Ascending aorta (tissue), 2 donors: ENCODE measurements at places on chromosomes 2 and 18. TPM values are rescaled to one million over a fixed set of nuclear protein-coding genes. Genes with fewer than 3 reads are reported as not detected.

GRCh38 chr2:120949027-120949956, 213.6 kb downstream of the GLI2 start:
- no peak overlapping the region for H3K4me3 ChIP-seq
- no peaks in the 10 kb centered on the region for H3K4me1 ChIP-seq
- DNase-seq: no peak
- no peaks in the 10 kb centered on the region for H3K27me3 ChIP-seq

- peak overlapping the region; percentile 27 for H3K27ac ChIP-seq
- peaks cover 11% of the 10 kb centered on the region for H3K36me3 ChIP-seq
- H3K4me3 ChIP-seq: no peak overlapping the region
These were observed 99.5 kb downstream of the DTNA start for GRCh38 chr18:34809451-34810072.

- H3K27me3 ChIP-seq: no peaks in the 10 kb centered on the region
- no peaks in the 10 kb centered on the region for H3K36me3 ChIP-seq
- no peak for DNase-seq
- no peak overlapping the region for H3K4me3 ChIP-seq
- peaks cover 12% of the 10 kb centered on the region for H3K4me1 ChIP-seq
These were observed 47.5 kb upstream of the ASB1 start for GRCh38 chr2:238379096-238379810.

GRCh38 chr2:225487878-225488416, 88.4 kb downstream of the NYAP2 start:
- no peak overlapping the region for H3K4me3 ChIP-seq
- H3K27ac ChIP-seq: no peak overlapping the region
- no peak for DNase-seq
- H3K36me3 ChIP-seq: no peaks in the 10 kb centered on the region
- H3K4me1 ChIP-seq: no peaks in the 10 kb centered on the region

- no peak for DNase-seq
- H3K4me1 ChIP-seq: no peaks in the 10 kb centered on the region
- no peak overlapping the region for H3K4me3 ChIP-seq
- no peak overlapping the region for H3K27ac ChIP-seq
- no peaks in the 10 kb centered on the region for H3K27me3 ChIP-seq
These were observed 54.4 kb downstream of the STK39 start for GRCh38 chr2:168192839-168193616.

- peaks cover 4% of the 10 kb centered on the region for H3K4me1 ChIP-seq
- H3K4me3 ChIP-seq: no peak overlapping the region
- no peaks in the 10 kb centered on the region for H3K27me3 ChIP-seq
- DNase-seq: no peak
- H3K27ac ChIP-seq: peak overlapping the region; percentile 29
These were observed 285.5 kb downstream of the MREG start for GRCh38 chr2:215727507-215728503.

DNA sequence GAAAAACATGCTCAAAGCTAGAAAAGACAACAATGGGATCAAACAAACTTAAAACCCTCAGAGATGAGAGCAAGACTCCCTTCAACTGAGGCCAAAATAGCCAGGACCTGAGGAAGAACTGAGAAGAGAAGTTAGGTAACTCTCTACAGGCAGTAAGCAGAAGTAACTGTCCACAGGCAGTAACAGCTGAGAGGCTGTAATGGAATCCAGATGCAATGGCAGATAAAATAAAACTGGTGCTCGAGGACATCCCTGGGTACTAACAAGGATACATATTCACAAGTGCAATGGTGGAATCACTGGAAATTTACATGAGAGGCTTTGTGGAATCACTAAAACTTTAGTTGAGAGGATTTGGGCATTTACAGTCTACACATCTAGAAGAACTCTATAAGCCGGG, 30.4 kb upstream of the C2orf66 start:
- no peak for DNase-seq
- peaks cover 28% of the 10 kb centered on the region for H3K36me3 ChIP-seq
- H3K4me1 ChIP-seq: no peaks in the 10 kb centered on the region
- no peak overlapping the region for H3K4me3 ChIP-seq

Gene TUBA3D
- not detected for total RNA-seq
